ENCODE measurements at places on chromosomes 16 and 17.

GRCh38 chr16:27027971-27028370, 38.8 kb upstream of the C16orf82 start:
- DNase-seq, result no peak

DNA sequence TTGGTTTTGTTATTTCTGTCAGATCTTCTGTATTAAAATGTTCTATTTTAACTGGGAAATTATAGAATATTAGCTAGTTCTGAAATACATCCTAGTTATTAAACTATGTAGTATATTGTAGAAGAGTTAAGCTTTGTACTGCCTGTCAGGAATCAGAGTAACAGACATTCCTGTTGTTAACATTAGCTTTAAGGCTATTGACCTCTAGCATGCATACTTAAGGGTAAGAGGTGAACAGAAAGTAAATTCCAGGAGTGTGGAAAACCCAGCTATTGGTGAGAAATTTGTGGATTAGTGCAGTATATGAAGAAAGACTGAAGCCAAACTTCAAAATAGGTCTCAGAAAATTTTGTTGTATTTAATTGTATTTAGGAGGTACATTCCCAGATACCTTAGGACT, 111.3 kb downstream of the CHD9 start:
- no peak for DNase-seq

DNA sequence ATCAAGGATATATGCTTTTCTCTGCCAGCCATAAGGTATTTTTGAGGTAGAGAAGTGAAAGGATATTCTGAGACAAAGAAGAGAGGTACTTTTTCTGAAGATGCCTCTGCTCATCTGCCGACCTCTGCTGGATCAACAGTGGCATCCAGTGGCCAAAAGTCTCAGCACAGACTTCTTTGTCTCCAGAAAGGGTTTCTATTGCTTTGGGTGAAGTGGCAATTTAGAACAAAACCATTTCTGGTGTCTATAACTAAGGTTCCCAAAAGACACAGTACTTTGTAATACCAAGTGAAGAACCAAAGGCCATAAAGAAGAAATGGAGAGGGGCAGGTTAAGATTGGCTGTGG, 155.2 kb upstream of the C17orf78 start:
- no peak for DNase-seq

DNA sequence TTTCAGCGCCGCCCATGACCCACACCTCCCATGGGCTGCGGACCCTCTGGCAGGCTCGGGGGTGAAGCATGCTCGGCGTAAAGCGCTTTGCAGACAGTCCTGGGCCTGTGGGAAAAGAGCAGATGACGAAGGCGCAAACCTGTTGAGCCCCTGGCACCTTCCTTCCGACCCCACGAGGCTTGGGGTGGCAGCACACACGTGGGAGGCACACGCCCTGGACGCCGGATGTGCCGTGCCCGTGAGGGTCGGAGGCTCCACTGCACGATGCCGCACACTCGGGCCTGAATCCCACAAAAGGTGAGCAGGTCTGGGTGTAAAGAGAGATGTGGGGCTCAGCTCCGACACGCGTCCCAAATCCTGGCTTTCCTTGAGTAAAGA, 71.1 kb downstream of the LMF1 start:
- DNase-seq, result no peak
